A673 (cell line): ENCODE measurements at places on chromosomes 4 and X.

DNA sequence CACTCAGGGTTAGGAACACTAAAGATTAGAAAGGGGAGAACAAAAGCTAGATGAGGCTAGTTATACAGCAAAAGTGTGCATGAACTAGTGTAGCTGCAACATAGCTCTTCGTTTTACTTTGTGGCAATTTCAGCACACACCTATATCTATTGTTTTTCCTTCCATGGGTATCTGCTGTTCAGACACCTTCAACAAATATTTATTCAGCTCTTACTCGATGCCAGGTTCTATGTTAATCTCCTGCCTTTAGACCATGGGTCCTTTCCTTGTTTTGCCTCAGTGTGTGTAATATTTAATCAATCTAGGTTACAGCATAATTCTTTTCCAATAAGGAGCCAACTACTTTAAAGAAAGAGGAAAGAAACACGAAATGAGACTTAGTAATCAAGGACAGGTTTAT is 10.4 kb upstream of the FAM9A start:
- no peak for DNase-seq

DNA sequence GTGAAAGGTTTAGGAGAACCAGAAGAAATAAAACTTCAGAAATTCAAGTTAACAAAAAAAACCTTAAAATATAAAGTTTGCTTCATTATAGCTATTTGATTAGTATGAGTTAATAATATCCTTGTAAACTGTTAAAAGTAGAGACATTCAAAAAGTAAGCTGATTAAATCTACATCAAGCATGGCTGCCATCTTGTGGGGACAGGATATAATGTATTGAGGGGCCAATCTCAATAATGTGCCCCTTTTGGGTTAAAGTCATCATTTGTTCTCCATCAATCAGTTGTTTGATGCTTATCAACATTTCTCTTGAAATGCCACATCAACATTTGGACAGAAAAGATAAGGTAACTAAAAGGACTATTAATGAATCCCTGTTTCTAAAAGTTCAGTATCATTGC is 4.6 kb upstream of the GRID2 start:
- no peak for DNase-seq

DNA sequence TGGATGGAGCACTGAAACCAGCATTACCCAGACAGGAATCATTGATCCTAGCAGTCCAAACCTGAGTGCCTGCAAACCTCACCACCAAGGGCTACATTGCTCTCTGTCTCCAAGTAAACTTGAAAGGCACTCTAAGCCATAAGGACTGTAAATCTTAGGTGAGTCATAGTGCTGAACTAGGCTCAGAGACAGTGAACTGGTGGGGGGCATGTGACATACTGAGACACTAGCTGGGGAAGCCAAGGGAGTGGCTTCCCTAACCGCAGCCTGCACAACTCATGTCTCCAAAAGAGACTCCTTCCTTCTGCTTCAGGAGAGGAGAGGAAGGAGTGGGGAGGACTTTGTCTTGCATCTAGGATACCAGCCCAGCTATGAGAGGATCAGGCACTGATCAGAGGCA is 235.5 kb upstream of the ACTRT1 start:
- no peak for DNase-seq

GRCh38 chrX:149145845-149146285 is 359.2 kb downstream of the IDS start:
- peak; percentile 55 for DNase-seq

GRCh38 chr4:119873132-119873531 is 193.5 kb downstream of the MAD2L1 start:
- no peak for DNase-seq
